Stimulated activated naive CD4-positive, alpha-beta T cell (primary cell): ENCODE measurements at places on chromosomes 2 and 18.
A peak's percentile ranks its signal among the peaks of the same experiment; 100 is the strongest.

DNA sequence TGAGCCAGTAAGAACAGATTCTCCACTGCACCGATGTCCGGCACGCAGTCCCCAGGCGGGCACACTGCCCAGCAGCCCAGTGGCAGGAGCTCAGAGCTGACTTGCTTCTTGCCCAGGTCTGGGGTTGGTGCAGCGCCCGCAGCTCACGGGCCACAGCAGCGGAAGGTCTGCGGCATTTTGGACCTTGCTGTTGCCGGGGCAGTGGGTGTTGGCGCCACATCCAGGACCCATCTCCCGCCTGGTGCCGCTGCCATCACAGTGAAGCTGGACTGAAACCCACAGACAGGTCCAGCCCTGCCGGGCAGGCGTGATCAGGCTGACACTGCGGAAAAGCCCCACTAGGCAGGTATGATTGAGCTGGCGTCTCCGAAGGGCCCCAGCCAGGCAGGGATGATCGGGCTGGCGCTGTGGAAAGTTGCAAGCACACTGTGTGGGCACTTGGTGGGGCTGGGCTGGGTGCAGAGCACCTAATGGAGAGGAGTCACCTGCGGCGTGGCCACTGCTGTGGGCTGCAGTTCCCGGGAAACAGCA is 75.5 kb downstream of the SLC66A2 start:
- no peak for DNase-seq

GRCh38 chr2:182941121-182941722 is 74.8 kb upstream of the FRZB start:
- DNase-seq, result no peak

DNA sequence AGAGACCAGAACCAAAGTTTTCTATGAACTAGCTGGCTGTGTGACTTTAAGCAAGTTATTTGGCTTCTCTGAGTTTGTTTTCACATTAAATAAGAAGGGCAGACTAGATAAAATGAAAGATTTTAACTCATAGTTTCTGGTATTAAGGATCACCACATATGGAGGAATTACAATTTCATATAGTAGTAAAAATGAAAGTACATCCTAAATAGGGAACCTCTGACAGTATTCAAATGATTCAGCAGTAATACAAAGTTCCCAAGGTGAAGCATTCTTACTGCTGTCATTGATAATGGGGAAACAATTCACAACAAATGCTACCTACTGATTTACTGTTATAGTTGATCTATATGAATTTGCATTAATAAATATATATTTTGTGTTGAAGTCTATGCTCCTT is 170.3 kb upstream of the VRK2 start:
- no peak for DNase-seq

- peak; percentile 9 for DNase-seq
Measured at GRCh38 chr2:85888020-85888683, 638 bp downstream of the ST3GAL5 start.

DNA sequence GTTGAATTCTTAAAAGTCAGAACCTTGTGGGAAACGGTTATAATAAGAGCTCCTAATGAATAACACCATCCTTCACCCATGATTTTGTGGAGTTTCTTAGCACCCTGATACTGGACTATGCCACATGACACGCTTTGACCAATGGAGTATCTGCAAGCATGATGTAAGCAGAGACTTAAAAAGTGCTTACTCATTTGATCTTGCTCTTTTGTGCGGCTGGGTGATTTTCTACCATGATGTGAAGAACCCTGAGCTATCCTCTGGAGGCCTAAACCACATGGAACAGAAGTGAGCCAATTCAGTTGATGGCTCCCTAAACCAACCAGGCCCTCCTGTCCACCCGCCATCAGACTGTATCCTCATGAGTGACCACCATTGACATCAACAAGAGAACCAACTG is 70.9 kb downstream of the TCF4 start:
- DNase-seq, result no peak

- DNase-seq, result no peak
Measured at GRCh38 chr18:53567929-53568574, 656.4 kb downstream of the MBD2 start.

- DNase-seq, result peak; percentile 8
Measured at GRCh38 chr2:112582314-112582746, 2.1 kb upstream of the CHCHD5 start.

- no peak for DNase-seq
Measured at GRCh38 chr18:62767321-62767720, 52.0 kb downstream of the PHLPP1 start.

GRCh38 chr18:56175330-56176001 is 462.9 kb downstream of the TXNL1 start:
- no peak for DNase-seq

- no peak for DNase-seq
Measured at GRCh38 chr2:198134293-198134955, 330.0 kb downstream of the PLCL1 start.

DNA sequence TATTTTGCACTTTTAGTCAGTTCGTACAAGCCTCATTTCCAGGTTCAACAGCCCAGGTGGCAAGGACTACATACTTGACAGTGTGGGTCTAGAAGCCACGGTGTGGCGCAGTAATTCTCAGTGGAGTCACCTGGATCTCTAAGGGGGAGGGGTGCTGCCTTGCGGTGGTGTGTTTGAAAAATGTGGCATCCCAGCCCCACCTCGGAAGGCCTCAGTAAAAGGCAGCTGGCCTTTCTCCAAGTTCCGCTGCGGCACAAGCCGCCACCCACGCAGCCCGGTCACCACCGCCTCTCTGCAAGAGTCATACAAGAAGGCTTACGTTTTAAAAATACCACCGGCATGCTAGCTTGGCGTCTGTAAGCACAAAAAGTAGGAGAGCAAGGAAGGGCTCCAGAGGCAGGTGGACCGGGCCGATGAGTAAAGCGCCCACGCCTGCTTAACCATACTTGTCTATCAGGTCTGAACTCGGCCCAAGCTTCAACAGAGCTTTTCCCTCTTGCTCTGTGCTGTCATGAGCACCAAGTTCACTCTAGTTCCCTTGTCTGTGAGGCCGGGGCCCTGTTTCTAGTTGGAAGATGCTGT is 49.5 kb downstream of the SPRED2 start:
- DNase-seq, result peak; percentile 42

GRCh38 chr2:180644709-180645108 is 335.7 kb upstream of the UBE2E3 start:
- DNase-seq, result no peak

- DNase-seq, result no peak
Measured at GRCh38 chr18:36782710-36783109, 46.1 kb downstream of the TPGS2 start.

DNA sequence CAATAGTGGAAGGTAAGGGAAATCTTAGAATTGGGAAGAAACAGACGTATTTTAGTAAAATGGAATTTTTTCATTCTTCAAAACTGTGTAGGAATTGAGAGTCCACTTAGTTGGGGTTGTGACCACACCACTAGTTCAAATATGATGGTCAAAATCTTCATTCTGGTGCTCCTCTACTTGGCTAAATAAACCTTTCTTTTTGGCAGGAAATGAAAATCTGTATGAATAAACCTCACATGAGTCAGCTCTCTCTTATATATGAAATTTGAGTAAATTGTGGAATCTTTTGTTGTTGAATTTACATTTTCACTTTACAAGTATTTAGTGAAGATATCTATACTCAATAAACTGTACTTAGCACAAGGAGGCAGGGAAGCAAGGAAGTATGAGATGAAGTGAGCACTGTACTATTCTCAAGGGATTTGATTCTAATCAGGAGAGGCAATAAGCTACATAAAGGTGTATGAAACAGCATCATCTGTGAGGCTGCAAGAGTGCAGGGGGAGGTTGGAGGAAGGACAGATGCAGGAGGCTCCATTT is 20.5 kb downstream of the IL18R1 start:
- no peak for DNase-seq

GRCh38 chr2:149587950-149588487 is 444 bp upstream of the MMADHC start:
- DNase-seq, result no peak

- no peak for DNase-seq
Measured at GRCh38 chr2:16644221-16644925, 21.3 kb downstream of the CYRIA start.

DNA sequence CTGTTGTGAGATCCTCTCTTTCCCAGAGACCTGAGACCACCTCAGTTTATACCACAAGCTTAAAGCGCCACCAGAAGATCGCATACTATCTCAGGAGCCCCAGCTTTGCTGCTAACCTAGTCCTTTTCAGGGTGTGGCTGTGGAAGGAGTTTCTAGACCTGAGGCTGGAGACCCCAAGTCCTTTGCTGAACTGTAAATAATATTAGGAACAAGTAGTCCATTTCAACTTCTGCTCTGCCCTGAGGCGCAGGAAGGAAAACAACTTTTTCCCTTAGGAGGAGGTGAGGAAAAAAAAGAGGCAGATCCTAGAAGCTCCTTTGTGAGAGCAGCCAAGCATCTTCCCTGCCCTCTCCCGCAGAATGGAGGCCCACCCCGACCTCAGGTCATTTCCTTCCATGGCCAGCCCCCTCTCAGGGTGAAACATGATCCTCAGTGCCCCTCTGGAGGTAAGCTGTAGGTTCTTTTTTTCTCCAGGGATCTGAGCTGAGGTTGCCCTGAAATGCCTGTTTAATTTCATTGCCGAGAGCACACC is 122.8 kb upstream of the LGALSL start:
- no peak for DNase-seq

GRCh38 chr2:105872142-105872728 is 127.5 kb downstream of the NCK2 start:
- DNase-seq, result no peak

DNA sequence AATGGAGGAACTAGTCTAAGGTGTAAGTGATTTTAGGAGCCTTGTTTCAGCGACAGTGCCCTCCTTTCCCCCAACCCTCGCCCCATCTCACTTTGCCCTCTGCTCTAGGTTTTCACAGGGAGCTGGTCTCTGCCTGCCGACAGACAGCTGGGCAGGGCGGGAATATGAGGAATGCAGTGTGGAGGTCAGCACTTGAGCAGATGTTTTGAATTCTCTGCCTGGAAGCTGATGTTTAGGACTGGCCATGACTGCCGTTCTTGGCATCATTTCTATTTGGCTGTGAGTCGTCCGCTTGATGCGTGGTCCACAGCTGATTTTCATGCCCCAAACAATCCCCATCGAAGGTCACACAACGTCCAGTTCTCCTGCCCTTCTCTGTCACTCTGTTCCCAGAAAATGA is 55.1 kb upstream of the SIX3 start:
- no peak for DNase-seq

DNA sequence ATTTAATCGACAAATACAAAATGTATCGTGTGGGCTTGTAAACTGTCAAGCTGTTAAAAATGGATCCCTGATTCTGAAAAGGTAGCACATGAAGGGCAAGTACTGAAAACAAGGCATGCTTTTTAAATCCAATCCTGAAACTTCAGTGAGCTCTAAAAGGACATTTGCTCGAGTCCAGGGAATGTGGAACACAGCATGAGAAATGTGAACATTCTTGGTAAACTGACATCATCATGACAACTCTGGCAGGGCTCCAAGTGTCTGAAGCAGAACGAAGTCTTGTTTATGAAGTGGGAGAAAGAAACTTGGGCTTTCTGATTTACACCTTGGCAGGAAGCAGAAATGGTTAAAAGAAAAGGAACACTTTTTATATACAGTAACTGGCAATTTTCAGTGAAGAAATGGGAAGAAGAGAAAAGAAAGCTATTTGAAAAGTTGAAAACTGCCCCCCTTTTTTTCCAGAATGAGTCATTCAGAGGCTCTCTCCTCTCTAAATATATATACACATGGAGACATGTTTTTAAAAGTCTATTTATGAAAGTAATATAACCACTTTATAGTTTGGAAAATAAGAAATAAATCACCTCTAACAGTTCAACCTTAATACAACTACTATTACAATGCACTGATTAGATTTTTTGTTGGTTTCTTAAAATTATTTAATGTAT is 120.8 kb downstream of the GAREM1 start:
- DNase-seq, result no peak

DNA sequence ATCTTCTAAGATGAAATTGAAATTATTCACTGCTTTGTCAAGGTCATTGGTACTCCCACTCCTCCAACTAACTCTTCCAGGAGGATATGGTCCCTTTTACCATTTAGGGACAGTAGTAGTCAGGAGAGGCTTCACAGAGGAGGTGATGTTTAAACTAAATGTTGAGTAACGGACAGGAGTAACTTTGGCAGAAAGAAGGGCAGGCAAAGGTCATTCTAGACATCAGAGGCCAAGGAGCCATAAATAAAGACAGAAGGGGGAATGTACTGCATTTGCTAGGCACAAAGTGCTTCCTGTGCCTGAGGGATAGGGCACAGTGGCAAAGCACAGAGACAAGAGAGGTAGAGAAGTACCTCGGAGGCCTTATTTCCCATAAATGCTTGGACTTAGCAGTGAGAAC is 14.6 kb upstream of the ACMSD start:
- no peak for DNase-seq

DNA sequence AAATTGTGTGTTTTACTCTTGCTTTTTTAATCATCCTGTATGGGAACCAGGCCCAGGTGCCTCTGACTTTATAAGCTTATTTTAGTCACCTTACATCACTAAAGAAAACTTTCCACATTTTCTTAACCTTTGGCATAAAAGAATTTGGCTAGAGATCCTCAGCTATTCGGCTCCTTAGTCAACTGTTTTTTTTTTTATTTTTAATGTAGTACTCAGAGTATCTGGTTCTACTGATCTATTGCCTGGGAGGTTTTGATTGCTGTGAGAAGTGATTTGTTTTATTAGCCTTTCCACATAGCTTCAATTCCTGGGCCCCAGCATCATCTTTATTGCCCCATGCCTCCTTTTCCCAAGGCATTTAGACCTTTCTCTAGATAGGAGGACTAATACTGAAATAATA is 121.0 kb downstream of the MYO1B start:
- no peak for DNase-seq

GRCh38 chr18:3658529-3658928 is 208.6 kb downstream of the TGIF1 start:
- no peak for DNase-seq

DNA sequence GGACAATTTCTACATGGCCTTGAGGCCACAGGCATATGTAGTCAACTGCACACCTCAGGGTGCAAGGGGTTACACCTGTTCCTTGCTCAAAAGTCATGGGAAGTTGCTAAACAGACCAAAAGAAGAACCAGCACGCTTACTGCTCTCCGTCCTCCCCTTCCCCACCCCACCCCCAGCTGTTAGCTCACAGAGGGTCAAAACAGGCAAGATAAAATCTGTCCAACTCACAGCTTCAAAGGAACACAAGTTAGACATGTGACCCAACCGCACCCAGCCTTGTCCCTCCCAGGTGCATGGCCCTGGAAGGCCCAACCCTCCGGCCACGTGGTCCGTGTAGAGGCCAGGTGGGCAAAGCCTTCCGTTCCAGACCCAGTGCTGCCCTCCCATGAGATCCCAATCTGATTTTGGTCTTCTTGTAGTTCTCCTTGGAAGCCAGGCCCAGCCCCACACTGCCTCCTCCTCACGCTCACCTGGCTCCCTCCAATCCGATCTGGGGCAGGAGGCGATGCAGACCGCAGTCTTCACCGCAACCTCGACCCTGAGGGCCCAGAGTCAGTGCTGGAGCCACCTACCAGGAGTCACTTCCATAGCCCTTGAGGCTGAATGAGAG is 14.5 kb upstream of the ASPRV1 start:
- no peak for DNase-seq
